Trophoblast cell (in vitro differentiated cells and primary cell): ENCODE measurements at places on chromosomes 3 and 15.
A peak's percentile ranks its signal among the peaks of the same experiment; 100 is the strongest.

DNA sequence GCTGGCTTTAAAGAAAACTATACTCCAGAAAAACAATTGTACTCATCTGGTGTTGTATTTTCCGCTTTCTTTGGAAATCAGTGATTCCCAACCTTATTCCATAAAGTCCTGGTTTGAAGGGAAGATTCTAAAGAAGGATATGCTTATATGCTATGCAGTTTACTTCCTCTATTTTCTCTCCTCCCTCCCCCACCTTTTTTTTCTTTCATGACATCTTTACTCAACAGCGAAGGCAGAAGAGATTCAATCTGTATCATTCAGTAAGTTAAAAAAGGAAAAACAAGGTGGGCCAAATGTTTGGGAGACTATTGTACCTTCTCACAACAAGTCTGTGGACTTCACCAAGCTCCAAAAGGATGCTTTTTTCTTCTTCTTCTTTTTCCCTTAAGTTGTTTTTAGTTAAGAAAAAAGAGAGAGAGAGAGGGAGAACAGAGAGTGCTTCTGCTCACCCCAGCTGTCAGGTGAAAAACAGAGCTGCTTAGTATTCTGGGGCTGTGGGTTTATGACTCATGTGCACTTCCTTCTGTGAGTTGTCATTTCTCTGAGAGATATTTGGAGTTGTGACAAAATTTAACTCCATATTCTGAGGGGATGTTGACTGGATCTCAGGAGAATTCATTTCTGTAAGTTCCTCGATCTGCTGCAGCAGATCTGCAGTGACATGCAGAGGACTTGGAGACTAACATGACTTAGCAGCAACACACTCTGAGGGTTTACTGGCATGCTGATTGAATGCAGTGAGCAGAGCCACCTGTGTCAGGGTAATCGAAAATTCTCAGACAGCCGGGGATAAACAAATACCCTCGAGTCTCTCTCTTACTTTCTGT, 70.7 kb downstream of the SSR3 start:
- peak overlapping the region; percentile 2 for H3K27ac ChIP-seq
- no peak overlapping the region for H3K4me3 ChIP-seq
- H3K36me3 ChIP-seq = no peaks in the 10 kb centered on the region
- no peak for DNase-seq
- H3K27me3 ChIP-seq = no peaks in the 10 kb centered on the region

DNA sequence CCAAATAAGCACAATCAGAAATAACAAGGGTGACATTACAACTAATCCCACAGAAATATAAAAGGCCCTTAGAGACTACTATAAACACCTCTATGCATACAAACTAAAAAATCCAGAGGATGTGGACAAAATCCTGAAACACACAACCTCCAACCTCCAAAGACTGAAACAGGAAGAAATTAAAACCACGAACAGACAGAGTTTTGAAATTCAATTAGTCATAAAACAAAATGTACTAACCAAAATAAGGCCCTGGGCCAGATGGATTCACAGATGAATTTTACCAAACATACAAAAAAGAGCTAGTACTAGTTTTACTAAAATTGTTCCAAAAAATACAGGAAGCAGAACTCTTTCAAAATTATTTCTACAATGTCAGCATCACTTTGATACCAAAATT, 1043.6 kb downstream of the DIPK2A start:
- H3K27me3 ChIP-seq = no peaks in the 10 kb centered on the region
- no peaks in the 10 kb centered on the region for H3K36me3 ChIP-seq

GRCh38 chr3:126274735-126275619, 82.2 kb downstream of the KLF15 start:
- no peak overlapping the region for H3K4me3 ChIP-seq
- no peaks in the 10 kb centered on the region for H3K36me3 ChIP-seq
- H3K27ac ChIP-seq = no peak overlapping the region

- peaks cover 3% of the 10 kb centered on the region for H3K4me1 ChIP-seq
- H3K27ac ChIP-seq = no peak overlapping the region
- H3K36me3 ChIP-seq = peaks cover 2% of the 10 kb centered on the region
- H3K4me3 ChIP-seq = no peak overlapping the region
- DNase-seq = peak; percentile 53
Observed at GRCh38 chr15:51243774-51244173, 94.6 kb downstream of the CYP19A1 start.

- DNase-seq = no peak
- no peaks in the 10 kb centered on the region for H3K27me3 ChIP-seq
- H3K4me1 ChIP-seq = peaks cover 28% of the 10 kb centered on the region
- peak overlapping the region; percentile 51 for H3K27ac ChIP-seq
- no peaks in the 10 kb centered on the region for H3K36me3 ChIP-seq
Observed at GRCh38 chr3:43872301-43872700, 181.6 kb downstream of the ABHD5 start.

DNA sequence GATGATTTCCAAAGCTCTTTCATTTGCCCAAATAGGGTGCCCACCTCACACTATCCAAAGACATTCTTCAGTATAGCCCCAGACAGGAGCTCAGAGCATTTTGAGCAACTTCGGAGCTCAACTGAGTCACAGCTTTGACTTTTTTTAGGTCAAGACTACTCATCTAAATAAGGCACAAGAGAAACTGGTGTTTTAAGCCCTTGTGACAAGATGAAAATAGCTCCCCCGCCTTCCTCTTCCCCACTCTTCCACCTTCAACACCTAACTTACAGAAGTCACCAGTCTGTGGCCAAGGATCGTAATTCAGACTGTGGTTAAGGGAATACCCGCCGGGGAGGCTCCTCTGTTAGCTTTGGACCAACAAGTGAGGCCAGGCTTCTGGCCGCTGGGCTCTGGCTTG, 60.4 kb upstream of the CA12 start:
- H3K27ac ChIP-seq = no peak overlapping the region
- no peaks in the 10 kb centered on the region for H3K27me3 ChIP-seq
- no peak overlapping the region for H3K4me3 ChIP-seq
- no peak for DNase-seq

DNA sequence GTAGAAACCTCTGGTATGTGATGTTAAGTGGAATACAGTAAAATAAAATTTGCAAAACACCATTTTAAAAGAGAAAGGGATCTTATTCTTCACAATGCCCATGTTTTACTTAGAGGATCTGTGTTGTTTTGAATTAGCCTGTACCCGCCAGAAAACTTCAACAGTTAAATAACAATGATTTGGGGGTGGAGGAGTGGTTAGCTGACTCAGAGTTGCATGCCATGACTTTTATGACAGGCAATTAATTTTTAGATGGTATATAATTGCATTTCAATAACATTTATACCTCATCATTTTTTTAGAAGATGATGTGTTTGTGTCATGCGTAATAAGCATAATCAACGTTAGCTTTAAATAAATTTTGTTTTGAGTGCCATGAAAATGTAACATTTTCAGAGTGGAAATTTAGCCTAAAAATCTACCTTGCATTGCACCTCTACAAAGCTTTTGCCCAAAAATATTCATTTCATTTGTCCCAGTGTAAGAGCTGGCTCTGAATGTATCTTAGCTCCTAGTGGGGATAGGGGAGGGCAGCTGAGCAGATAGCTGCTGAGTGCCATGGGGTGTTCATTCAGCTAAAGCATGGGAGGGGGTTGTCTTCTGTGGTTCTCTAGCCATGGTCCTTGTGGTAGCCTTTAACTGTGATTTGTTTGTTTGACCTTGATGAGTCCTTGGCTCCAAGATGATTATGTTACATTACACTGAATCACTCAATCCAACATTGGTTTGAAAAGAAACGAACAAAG, 379.8 kb downstream of the LPP start:
- no peak for DNase-seq
- H3K4me1 ChIP-seq = no peaks in the 10 kb centered on the region
- no peak overlapping the region for H3K27ac ChIP-seq

GRCh38 chr3:141430316-141430715, 56.5 kb upstream of the RASA2 start:
- H3K27ac ChIP-seq = no peak overlapping the region
- DNase-seq = no peak
- H3K4me1 ChIP-seq = peaks cover 8% of the 10 kb centered on the region

GRCh38 chr15:67741308-67741707, 84.0 kb upstream of the SKOR1 start:
- no peak overlapping the region for H3K4me3 ChIP-seq
- H3K36me3 ChIP-seq = no peaks in the 10 kb centered on the region
- no peaks in the 10 kb centered on the region for H3K27me3 ChIP-seq
- no peaks in the 10 kb centered on the region for H3K4me1 ChIP-seq
- no peak for DNase-seq
